ENCODE measurements at places on chromosomes 6 and 20.

DNA sequence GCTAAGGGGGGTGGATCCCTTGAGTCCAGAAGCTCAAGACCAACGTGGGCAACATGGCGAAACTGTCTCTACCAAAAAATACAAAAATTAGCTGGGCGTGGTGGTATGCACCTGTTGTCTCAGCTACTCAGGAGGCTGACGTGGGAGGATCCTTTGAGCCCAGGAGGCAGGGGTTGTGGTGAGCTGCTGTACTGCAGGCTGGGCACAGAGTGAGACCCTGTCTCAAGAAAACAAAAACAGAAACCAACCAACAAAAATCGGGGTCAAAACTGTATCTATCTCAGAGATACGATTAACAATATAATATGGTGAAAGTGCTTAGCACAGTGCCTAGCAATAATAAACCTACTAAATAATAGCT, 20.7 kb upstream of the BCAS1 start:
- H3K27ac ChIP-seq: no peak overlapping the region
- H3K36me3 ChIP-seq: no peaks in the 10 kb centered on the region
- H3K27me3 ChIP-seq: no peaks in the 10 kb centered on the region
- H3K4me1 ChIP-seq: no peaks in the 10 kb centered on the region
- no peak overlapping the region for H3K4me3 ChIP-seq

DNA sequence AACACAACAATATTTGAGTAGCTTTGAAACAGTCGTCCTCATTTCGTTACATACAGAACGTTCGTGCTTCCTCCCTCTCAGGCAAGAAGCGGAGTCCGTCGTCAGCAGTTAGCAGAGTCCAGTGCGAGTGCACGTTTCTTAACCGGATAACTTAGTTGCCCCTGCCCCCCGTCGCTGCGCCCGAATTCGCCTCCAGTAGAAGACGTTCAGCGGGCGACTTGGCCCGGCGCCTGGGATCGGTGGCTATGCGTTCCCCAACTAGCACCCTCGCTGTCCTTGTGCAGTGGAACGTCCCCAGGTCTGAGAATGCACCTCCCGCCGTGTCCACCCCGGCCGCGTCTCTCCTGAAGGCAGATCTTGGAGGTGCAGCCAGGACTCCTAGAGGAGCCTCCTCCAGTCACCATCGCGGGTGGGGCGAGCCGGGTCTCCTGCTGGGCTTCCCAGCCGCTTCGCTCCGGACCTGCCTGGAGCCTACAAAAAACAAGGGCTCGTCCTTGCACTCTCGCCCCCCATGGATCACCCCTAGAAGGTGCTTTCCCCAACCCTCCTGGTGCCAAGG, 910 bp upstream of the PCSK2 start:
- H3K36me3 ChIP-seq: no peaks in the 10 kb centered on the region
- no peak overlapping the region for H3K4me3 ChIP-seq
- no peaks in the 10 kb centered on the region for H3K4me1 ChIP-seq
- H3K27me3 ChIP-seq: peaks cover 12% of the 10 kb centered on the region
- no peak for DNase-seq

GRCh38 chr20:2485661-2486060, 15.1 kb upstream of the SNRPB start:
- H3K27me3 ChIP-seq: no peaks in the 10 kb centered on the region
- no peak overlapping the region for H3K4me3 ChIP-seq
- no peaks in the 10 kb centered on the region for H3K4me1 ChIP-seq
- no peak for DNase-seq
- peaks cover 29% of the 10 kb centered on the region for H3K36me3 ChIP-seq

GRCh38 chr6:43436577-43437282, 9.4 kb downstream of the ABCC10 start:
- H3K4me1 ChIP-seq: peaks cover 18% of the 10 kb centered on the region
- peaks cover 3% of the 10 kb centered on the region for H3K36me3 ChIP-seq
- no peaks in the 10 kb centered on the region for H3K27me3 ChIP-seq
- peak overlapping the region; percentile 15 for H3K27ac ChIP-seq
- H3K4me3 ChIP-seq: no peak overlapping the region

- peak overlapping the region; percentile 24 for H3K27ac ChIP-seq
- H3K4me1 ChIP-seq: peaks cover 18% of the 10 kb centered on the region
- DNase-seq: no peak
- no peaks in the 10 kb centered on the region for H3K36me3 ChIP-seq
Measured at GRCh38 chr6:10415617-10416480, 975 bp upstream of the TFAP2A start.

GRCh38 chr6:127266892-127267645, 405 bp downstream of the RNF146 start:
- H3K27me3 ChIP-seq: no peaks in the 10 kb centered on the region
- peaks cover 13% of the 10 kb centered on the region for H3K4me1 ChIP-seq
- peak overlapping the region; percentile 90 for H3K27ac ChIP-seq
- no peaks in the 10 kb centered on the region for H3K36me3 ChIP-seq
- peak overlapping the region; percentile 75 for H3K4me3 ChIP-seq
- peak; percentile 13 for DNase-seq

DNA sequence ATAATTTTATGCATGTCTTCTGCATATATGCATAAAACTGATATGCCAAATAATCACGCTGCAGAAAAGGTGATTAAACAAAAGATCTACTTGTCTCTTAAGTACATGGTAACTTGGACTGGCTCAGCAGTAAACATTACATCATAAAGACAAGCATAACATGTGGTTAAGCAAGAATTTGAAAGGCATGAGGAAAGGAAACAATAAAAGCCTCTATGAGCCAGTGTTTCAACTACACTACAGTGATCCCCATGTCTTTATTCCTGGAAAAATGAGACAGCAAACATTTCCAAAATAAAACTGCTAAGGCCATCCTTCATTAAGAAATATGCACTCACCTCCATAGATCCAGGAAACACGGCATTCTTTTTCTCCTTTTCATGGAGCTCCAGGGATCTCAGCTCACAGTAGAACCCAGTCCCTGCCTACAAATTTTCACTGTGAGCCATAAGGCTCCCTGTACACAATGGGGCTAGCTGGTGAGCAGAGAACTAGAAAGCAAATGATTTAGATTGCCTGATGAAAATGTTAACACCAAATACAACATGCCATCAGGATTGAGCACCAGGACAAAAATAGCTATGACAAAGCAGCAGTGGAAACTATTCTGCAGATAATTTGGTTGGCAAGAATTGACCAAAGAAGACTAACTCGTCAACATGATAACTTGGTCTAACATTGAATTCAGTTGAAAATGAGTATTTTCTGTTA, 156.1 kb downstream of the COL21A1 start:
- H3K36me3 ChIP-seq: no peaks in the 10 kb centered on the region
- peaks cover 7% of the 10 kb centered on the region for H3K4me1 ChIP-seq
- no peak overlapping the region for H3K4me3 ChIP-seq
- no peaks in the 10 kb centered on the region for H3K27me3 ChIP-seq

GRCh38 chr6:15527838-15528617, 134.8 kb downstream of the DTNBP1 start:
- H3K4me1 ChIP-seq: no peaks in the 10 kb centered on the region
- no peak overlapping the region for H3K27ac ChIP-seq
- H3K36me3 ChIP-seq: 0 out of 2 replicates have a peak, but pooled peaks cover 2% of the 10 kb centered on the region
- H3K4me3 ChIP-seq: no peak overlapping the region

GRCh38 chr20:17888044-17888443, 80.5 kb downstream of the SNX5 start:
- peak; percentile 32 for DNase-seq
- H3K27ac ChIP-seq: no peak overlapping the region
- no peak overlapping the region for H3K4me3 ChIP-seq
- no peaks in the 10 kb centered on the region for H3K27me3 ChIP-seq
- H3K36me3 ChIP-seq: no peaks in the 10 kb centered on the region

DNA sequence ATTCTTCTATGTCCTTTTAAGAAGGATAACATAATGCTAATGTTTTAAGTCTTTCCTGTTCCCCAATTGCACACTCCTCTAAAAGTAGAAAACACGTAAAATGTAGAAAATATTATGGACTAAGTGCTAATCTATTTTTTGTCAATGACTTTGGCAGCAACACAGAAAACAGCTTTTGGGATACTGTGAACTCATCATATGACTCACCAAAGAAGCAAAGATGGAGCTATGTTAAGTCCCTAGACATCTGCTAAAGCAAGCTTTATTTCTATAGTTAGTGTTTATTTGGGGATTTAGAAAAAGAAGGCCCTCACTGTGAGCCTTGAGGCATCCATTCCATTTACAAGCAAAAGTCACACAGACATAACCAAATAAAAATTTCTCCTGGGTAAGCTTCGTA, 23.0 kb downstream of the OPN5 start:
- DNase-seq: no peak
- H3K27ac ChIP-seq: no peak overlapping the region
- no peak overlapping the region for H3K4me3 ChIP-seq
- H3K4me1 ChIP-seq: no peaks in the 10 kb centered on the region
- H3K36me3 ChIP-seq: no peaks in the 10 kb centered on the region

- H3K27ac ChIP-seq: 0 out of 2 replicates have a peak overlapping the region, but pooled peaks have one; percentile 6
- DNase-seq: no peak
- H3K27me3 ChIP-seq: no peaks in the 10 kb centered on the region
- peaks cover 12% of the 10 kb centered on the region for H3K4me1 ChIP-seq
- no peaks in the 10 kb centered on the region for H3K36me3 ChIP-seq
- peak overlapping the region; percentile 1 for H3K4me3 ChIP-seq
Measured at GRCh38 chr6:85580878-85581267, 12.8 kb downstream of the SNX14 start.

- DNase-seq: no peak
- no peak overlapping the region for H3K4me3 ChIP-seq
- no peaks in the 10 kb centered on the region for H3K27me3 ChIP-seq
- H3K36me3 ChIP-seq: no peaks in the 10 kb centered on the region
Measured at GRCh38 chr20:38844963-38845362, 39.5 kb downstream of the PPP1R16B start.

DNA sequence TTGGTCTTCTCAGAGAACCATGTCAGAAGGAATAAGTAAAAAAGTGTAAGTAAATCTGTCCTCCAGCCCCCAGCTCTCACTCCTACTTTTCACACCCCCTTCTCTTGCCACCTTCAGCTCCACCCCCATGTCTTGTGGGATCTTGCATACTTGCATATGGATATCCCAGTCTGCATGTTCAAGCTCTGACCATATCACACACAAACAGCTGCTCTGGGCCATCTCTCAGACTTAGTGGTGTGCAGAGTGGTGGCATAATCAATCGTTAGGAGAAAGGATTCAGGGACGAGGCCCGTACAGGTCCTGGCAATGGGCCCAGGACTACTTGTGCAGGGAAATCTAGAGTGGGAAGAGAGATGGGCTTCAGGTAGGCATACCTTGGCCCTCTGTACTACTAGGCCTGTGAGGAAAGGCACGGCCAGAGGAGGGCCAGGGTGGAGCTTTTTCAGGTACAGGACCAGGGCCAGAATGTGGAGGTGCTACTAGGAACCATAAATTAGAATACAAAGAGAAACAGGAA, 112.0 kb upstream of the SGK1 start:
- no peaks in the 10 kb centered on the region for H3K4me1 ChIP-seq
- H3K4me3 ChIP-seq: no peak overlapping the region
- no peak for DNase-seq
- H3K27ac ChIP-seq: no peak overlapping the region
- no peaks in the 10 kb centered on the region for H3K36me3 ChIP-seq

DNA sequence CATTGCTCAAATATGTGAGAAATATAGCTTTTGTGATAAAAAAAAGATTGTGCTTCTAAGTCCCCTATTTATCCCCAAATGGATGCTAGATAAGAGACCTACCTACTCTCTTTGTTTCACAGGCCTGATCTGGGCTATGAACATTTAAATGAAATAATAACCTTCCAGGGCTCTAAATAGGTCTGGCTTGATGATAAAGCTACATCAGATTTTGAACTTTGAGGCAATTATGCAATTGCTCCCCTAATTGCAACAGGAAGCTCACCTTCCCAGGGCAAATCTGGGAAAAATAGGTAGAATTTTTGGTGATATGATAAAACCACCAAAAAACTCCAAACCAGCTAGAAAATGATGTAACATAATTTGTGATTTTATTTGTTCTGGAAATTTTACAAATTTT, 624.5 kb downstream of the PKHD1 start:
- H3K4me3 ChIP-seq: no peak overlapping the region
- H3K36me3 ChIP-seq: no peaks in the 10 kb centered on the region
- no peak for DNase-seq

- H3K27ac ChIP-seq: no peak overlapping the region
- no peak for DNase-seq
- no peaks in the 10 kb centered on the region for H3K4me1 ChIP-seq
- no peaks in the 10 kb centered on the region for H3K27me3 ChIP-seq
- no peak overlapping the region for H3K4me3 ChIP-seq
Measured at GRCh38 chr20:49228676-49229075, 9.5 kb downstream of the DDX27 start.

DNA sequence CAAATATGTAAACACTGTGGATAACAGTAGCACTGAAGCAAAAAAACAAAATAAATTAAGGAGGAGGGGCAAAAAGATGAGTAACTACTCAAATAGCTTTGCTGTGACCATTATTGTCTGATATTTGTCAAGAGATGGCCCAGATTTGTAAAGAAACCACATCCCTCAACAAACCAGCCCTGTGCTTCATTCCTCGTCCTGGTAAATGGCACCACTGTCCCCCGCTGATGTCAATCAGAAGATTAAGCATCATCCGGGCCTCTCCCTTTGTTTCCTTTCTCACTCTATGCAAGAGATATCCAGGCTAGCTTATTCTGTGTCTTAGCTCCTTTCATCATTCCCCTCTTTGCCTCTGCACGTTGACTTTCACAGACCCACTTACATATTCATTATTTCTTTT, 259.0 kb downstream of the SYNE1 start:
- no peaks in the 10 kb centered on the region for H3K36me3 ChIP-seq
- H3K27ac ChIP-seq: no peak overlapping the region
- no peaks in the 10 kb centered on the region for H3K4me1 ChIP-seq
- no peaks in the 10 kb centered on the region for H3K27me3 ChIP-seq

- H3K27me3 ChIP-seq: no peaks in the 10 kb centered on the region
- no peak for DNase-seq
- H3K36me3 ChIP-seq: no peaks in the 10 kb centered on the region
- H3K4me1 ChIP-seq: peaks cover 15% of the 10 kb centered on the region
Measured at GRCh38 chr20:36847009-36847709, 28.8 kb upstream of the TLDC2 start.

DNA sequence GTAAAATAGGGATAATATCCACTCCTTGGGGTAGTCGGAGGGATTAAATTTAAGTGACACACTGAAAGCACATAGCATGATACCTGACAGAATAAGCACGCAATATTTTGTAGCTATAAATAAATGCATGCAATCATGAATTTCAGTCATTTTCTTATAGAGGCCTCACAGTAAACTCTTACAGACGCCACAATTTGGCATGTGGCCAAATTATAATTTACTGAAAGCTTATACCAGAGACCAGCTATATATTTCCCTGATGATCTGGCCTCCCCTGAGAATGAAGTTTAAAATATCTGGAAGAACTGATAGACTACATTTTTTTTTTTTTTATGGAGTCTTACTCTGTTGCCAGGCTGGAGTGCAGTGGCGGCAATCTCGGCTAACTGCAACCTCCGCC, 40.9 kb downstream of the QRSL1 start:
- no peak overlapping the region for H3K4me3 ChIP-seq
- no peaks in the 10 kb centered on the region for H3K4me1 ChIP-seq
- no peak overlapping the region for H3K27ac ChIP-seq
- H3K27me3 ChIP-seq: no peaks in the 10 kb centered on the region

DNA sequence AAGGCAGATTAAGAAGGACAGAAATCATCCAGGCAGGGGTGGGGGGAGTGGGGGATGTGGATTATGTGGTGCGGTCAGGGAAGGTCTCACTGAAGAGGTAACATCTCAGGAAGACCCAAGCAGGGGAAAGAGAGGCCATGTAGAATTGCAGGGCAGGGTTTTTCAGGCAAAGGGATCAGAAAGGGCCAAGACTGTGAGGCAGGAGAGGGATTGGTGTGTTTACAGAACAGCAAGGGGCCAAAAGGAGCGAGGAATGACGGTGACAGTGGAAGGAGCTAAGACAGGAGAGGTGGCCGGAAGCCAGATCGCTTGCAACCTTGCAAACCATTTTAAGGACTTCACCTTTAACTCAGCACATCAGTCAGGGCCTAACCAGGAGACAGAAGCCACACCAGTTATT, 535.4 kb upstream of the JARID2 start:
- DNase-seq: no peak
- no peak overlapping the region for H3K27ac ChIP-seq
- no peaks in the 10 kb centered on the region for H3K27me3 ChIP-seq
